GM20000 (cell line): ENCODE measurements at places on chromosomes 7 and 10.

GRCh38 chr10:72759584-72759983 is 67.6 kb downstream of the MCU start:
- DNase-seq = no peak

- no peak for DNase-seq
These were observed 18.7 kb downstream of the CADPS2 start for GRCh38 chr7:122867471-122867980.

GRCh38 chr7:46879783-46880182 is 702.1 kb downstream of the TNS3 start:
- no peak for DNase-seq

- DNase-seq = no peak
These were observed 121.9 kb downstream of the INPP5A start for GRCh38 chr10:132659206-132660091.

- DNase-seq = no peak
These were observed 29.0 kb upstream of the SUN1 start for GRCh38 chr7:803243-803635.
